SK-N-SH (cell line): ENCODE measurements at places on chromosomes 7 and 10. TPM values are rescaled to one million over a fixed set of nuclear protein-coding genes. Genes with fewer than 3 reads are reported as not detected.

AQP1 gene
- polyA plus RNA-seq: 1.7 and 2.4 TPM in 2 replicates

MKI67 gene
- polyA plus RNA-seq: 5.7 and 7.5 TPM in 2 replicates

LIPK gene
- polyA plus RNA-seq: not detected in 2 replicates

- peak; percentile 98 for DNase-seq
- no peaks in the 10 kb centered on the region for H3K36me3 ChIP-seq
- H3K27ac ChIP-seq: peak overlapping the region; percentile 56
- peaks cover 4% of the 10 kb centered on the region; the same call in 1 of the 2 replicates for H3K4me1 ChIP-seq
- no peaks in the 10 kb centered on the region for H3K27me3 ChIP-seq
Observed at GRCh38 chr7:76260171-76260703, 42.2 kb upstream of the HSPB1 start.

GRID1 gene
- 0.13 and 0.24 TPM in 2 replicates for polyA plus RNA-seq

DNA sequence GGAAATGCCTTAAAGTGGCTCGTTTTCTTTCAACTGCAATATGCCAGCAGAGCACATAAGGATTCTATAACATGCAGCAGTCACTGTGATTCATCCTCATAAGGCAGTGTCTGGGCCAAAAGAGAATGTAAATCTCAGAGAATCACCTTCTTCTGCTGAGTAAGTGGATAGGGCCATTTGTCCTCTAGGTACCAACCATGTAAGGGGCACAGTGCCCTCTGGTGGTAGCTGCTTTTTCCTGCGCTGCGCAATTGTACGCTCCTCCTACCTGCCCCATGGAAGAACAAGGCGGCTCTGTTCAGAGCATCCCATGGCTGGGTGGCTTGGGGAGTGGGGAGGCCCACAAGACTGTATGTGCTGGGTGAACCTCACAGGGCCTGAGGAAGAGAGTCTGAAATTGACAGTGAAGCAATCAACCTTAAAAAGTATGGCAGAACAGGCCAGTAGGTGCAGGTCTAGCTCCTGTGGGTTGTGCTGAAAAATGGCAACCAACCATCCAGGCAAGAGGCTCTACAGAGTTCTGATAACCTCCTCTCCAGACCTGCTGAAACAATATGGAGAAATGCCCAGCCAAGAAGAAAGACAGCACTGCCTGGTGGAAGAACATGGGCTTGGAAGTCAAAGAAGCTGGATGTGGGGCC lies 78.6 kb upstream of the C10orf90 start:
- no peaks in the 10 kb centered on the region for H3K4me1 ChIP-seq
- DNase-seq: peak; percentile 61
- no peaks in the 10 kb centered on the region for H3K36me3 ChIP-seq
- no peaks in the 10 kb centered on the region for H3K27me3 ChIP-seq

INSIG1 gene
- polyA plus RNA-seq: 6.4 and 6.6 TPM in 2 replicates

DNA sequence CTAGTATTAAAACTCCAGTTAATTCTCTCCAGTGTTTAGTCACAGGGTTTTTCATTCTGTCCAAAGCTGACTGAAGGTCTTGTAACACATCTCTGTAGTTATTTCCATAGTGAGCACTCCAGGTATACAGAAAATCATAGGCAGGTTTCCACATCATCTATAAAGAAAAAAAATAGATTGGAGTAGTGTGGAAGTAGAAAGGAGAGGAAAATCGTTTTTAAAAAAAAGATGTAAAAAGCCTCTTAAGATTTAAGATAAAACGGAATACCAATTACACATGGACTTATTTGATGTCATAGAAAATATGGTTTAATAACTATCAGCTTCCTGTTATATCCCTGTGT lies 76.2 kb downstream of the MACC1 start:
- H3K4me3 ChIP-seq: no peak overlapping the region
- H3K36me3 ChIP-seq: no peaks in the 10 kb centered on the region
- no peak overlapping the region for H3K27ac ChIP-seq

DNA sequence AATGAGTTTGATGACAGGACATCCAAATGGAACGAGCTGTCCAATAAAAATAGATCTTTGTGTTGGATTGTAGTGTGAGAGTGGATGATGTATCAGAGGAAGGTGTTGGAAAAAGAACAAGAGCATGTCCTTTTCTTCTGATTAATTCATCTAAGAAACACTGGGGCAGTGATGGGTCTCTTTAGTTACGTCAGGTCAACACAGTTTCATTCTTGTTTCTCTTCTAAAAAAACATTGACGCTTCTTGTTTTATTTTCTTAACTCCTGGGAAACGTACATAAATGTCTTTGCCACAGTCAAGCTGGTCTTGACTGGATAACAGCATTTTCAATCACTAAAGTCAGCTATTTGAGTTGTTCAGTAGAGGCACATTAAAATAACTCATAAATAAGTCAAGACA lies 67.0 kb downstream of the PPP1R9A start:
- H3K27me3 ChIP-seq: no peaks in the 10 kb centered on the region
- no peaks in the 10 kb centered on the region for H3K36me3 ChIP-seq
- no peaks in the 10 kb centered on the region; the same call in 1 of the 2 replicates for H3K4me1 ChIP-seq
- DNase-seq: no peak

- no peaks in the 10 kb centered on the region for H3K27me3 ChIP-seq
- H3K27ac ChIP-seq: no peak overlapping the region
- no peak overlapping the region for H3K4me3 ChIP-seq
- no peaks in the 10 kb centered on the region for H3K4me1 ChIP-seq
Observed at GRCh38 chr7:12909483-12909882, 222.1 kb downstream of the ARL4A start.

AKAP9 gene
- polyA plus RNA-seq: 13.1 and 16.7 TPM in 2 replicates

- no peaks in the 10 kb centered on the region for H3K36me3 ChIP-seq
- no peak overlapping the region for H3K27ac ChIP-seq
- no peak for DNase-seq
- no peaks in the 10 kb centered on the region for H3K4me1 ChIP-seq
Observed at GRCh38 chr7:32150039-32150438, 79.8 kb upstream of the PDE1C start.

GRCh38 chr10:11813177-11813576 lies 10.0 kb upstream of the PROSER2 start:
- no peak overlapping the region for H3K27ac ChIP-seq
- H3K27me3 ChIP-seq: no peaks in the 10 kb centered on the region
- DNase-seq: no peak
- H3K4me3 ChIP-seq: no peak overlapping the region

GRCh38 chr7:134327896-134328295 lies 11.2 kb upstream of the SLC35B4 start:
- peak; percentile 47 for DNase-seq
- no peak overlapping the region for H3K4me3 ChIP-seq
- peaks cover 7% of the 10 kb centered on the region for H3K4me1 ChIP-seq
- peaks cover 11% of the 10 kb centered on the region; the same call in 1 of the 2 replicates for H3K27me3 ChIP-seq

GRCh38 chr7:1229202-1229947 lies 3.3 kb upstream of the UNCX start:
- no peak overlapping the region for H3K27ac ChIP-seq
- no peak overlapping the region for H3K4me3 ChIP-seq
- peaks cover 88% of the 10 kb centered on the region for H3K27me3 ChIP-seq
- no peaks in the 10 kb centered on the region for H3K36me3 ChIP-seq
- peak; percentile 75 for DNase-seq
- H3K4me1 ChIP-seq: peaks cover 3% of the 10 kb centered on the region; the same call in 1 of the 2 replicates

GRCh38 chr7:141875453-141875852 lies 34.2 kb upstream of the PRSS37 start:
- H3K4me3 ChIP-seq: no peak overlapping the region
- H3K27ac ChIP-seq: no peak overlapping the region
- no peaks in the 10 kb centered on the region for H3K36me3 ChIP-seq

CNPY1 gene
- polyA plus RNA-seq: not detected in 2 replicates

PNLIP gene
- not detected in 2 replicates for polyA plus RNA-seq

GRCh38 chr7:6628045-6628444 lies 9.1 kb upstream of the ZNF316 start:
- no peak overlapping the region for H3K27ac ChIP-seq
- H3K27me3 ChIP-seq: no peaks in the 10 kb centered on the region
- DNase-seq: no peak
- H3K4me3 ChIP-seq: no peak overlapping the region
- peaks cover 8% of the 10 kb centered on the region; the same call in 1 of the 2 replicates for H3K4me1 ChIP-seq
- H3K36me3 ChIP-seq: no peaks in the 10 kb centered on the region

DNA sequence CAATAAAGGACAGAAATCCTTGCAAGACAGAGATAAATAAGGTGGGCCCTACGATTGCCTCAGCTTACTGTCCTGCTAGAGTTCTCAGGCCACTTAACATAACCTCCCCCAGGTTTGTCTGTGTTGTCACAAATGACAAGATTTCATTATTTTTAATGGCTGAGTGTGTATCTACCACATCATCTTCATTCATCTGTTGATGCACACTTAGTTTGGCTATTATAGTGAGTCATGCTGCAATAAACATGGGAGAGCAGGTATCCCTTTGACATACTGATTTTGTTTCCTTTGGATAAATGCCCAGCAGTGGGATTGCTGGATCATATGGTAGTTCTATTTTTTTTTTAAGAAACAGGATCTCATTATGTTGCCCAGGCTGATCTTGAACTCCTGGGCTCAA lies 60.6 kb downstream of the PRTFDC1 start:
- DNase-seq: peak; percentile 17
- no peaks in the 10 kb centered on the region for H3K27me3 ChIP-seq
- H3K4me1 ChIP-seq: peaks cover 23% of the 10 kb centered on the region
- peak overlapping the region; percentile 64 for H3K27ac ChIP-seq
- H3K36me3 ChIP-seq: no peaks in the 10 kb centered on the region

SEMA3D gene
- 30.1 and 48.7 TPM in 2 replicates for polyA plus RNA-seq

GRCh38 chr7:28408105-28408959 lies 4.0 kb upstream of the CREB5 start:
- DNase-seq: peak; percentile 31
- no peak overlapping the region for H3K4me3 ChIP-seq
- no peak overlapping the region for H3K27ac ChIP-seq

- H3K36me3 ChIP-seq: no peaks in the 10 kb centered on the region
- H3K27me3 ChIP-seq: peaks cover 15% of the 10 kb centered on the region
Observed at GRCh38 chr7:45148653-45148973, 9.0 kb upstream of the RAMP3 start.

GRCh38 chr7:17965603-17966002 lies 25.3 kb upstream of the SNX13 start:
- no peaks in the 10 kb centered on the region for H3K4me1 ChIP-seq
- no peak overlapping the region for H3K4me3 ChIP-seq
- DNase-seq: no peak
- H3K36me3 ChIP-seq: no peaks in the 10 kb centered on the region
- no peak overlapping the region for H3K27ac ChIP-seq

PROSER2 gene
- polyA plus RNA-seq: 0.86 and 0.95 TPM in 2 replicates

- H3K4me1 ChIP-seq: peaks cover 14% of the 10 kb centered on the region
- H3K36me3 ChIP-seq: no peaks in the 10 kb centered on the region
- H3K27me3 ChIP-seq: no peaks in the 10 kb centered on the region
- H3K4me3 ChIP-seq: no peak overlapping the region
Observed at GRCh38 chr10:114375047-114375446, 29.3 kb downstream of the AFAP1L2 start.

GRCh38 chr10:71597821-71598498 lies 121.6 kb downstream of the C10orf105 start:
- H3K4me3 ChIP-seq: no peak overlapping the region
- H3K27me3 ChIP-seq: no peaks in the 10 kb centered on the region; the same call in 1 of the 2 replicates
- no peaks in the 10 kb centered on the region for H3K4me1 ChIP-seq

KCP gene
- not detected in 2 replicates for polyA plus RNA-seq

PRSS37 gene
- not detected in 2 replicates for polyA plus RNA-seq

GRCh38 chr10:133475821-133476640 lies 22.3 kb downstream of the SCART1 start:
- peak; percentile 6 for DNase-seq
- H3K4me1 ChIP-seq: no peaks in the 10 kb centered on the region
- no peak overlapping the region for H3K4me3 ChIP-seq
- no peak overlapping the region for H3K27ac ChIP-seq
- peaks cover 9% of the 10 kb centered on the region; the same call in 1 of the 2 replicates for H3K27me3 ChIP-seq

RADIL gene
- 3.5 and 4.3 TPM in 2 replicates for polyA plus RNA-seq

DNA sequence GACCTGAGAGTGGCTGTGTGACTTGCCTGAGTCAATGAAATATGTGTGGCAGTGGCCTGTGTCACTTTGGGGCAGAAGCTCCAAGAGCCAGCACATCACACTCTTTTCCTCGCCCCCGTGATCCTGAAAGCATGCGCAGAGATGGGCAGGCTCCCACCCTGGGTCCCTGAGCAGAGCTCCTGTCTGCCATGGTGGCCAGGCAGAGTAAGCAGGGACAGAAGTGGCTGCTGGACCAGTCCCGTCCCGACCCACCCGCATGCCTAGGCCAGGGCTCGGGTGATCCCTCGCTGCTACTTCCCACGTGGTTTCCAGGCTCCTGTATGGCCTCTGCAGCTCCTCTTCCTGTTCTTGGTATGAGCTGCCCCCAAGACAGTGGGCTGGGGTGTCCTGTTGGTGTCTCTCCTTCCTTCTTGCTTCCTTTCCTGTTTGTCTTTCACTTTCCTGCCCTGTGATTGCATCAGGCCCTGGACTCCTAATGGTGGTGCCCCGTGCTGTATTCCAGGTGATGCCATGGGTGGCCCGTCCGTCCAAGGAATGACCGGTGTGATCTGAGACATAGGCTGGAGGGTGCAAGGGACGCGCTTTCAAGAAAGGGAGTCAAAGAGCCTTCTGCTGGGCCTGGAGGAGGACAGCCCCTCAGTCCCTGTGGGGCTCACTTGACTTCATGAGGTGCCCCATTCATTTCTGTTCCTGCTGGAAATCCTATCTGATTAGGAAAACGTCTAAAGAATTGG lies 71.4 kb upstream of the SHH start:
- DNase-seq: no peak
- no peak overlapping the region for H3K27ac ChIP-seq
- peaks cover 8% of the 10 kb centered on the region; the same call in 1 of the 2 replicates for H3K4me1 ChIP-seq
- no peak overlapping the region for H3K4me3 ChIP-seq

DNA sequence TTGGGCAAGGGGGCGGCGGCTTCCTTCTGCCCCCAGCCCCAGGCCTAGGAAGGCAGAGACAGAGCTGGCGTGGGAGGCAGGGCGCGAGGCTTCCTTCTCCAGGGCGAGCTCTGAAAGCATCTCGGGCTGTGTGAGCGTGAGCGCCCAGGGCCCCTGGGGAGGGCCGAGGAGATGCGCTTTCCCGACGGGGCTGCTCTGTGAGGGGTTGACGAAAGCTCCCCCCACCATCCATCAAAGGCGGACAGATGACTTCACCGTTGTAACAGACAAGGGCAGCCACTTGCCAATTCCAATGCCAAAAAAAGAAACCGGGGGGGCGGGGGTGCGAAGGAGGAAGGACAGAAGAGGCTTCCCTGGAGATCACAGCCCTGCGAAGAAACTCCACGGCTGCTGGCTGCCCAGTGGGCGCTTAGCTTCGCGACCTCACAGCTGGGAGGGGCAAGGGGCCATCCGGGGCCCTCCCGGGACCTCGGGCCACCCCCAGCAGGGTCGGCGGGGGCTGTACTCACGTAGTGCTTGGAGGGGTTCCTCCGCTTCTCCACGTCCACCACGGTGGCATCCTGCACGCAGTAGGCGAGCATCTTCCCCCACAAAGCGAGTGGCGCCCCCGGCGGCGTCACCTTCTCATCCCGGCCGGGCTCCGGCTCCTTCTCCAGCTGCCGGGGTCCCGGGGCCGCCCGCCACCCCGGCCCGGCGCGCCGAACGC lies 537 bp downstream of the SH3PXD2A start:
- peak; percentile 65 for DNase-seq
- H3K4me1 ChIP-seq: peaks cover 51% of the 10 kb centered on the region
- peak overlapping the region; percentile 82 for H3K4me3 ChIP-seq
- no peaks in the 10 kb centered on the region for H3K36me3 ChIP-seq

- H3K36me3 ChIP-seq: no peaks in the 10 kb centered on the region
- H3K4me1 ChIP-seq: no peaks in the 10 kb centered on the region
- H3K4me3 ChIP-seq: no peak overlapping the region
- no peak overlapping the region for H3K27ac ChIP-seq
- no peak for DNase-seq
Observed at GRCh38 chr10:20133669-20134189, 317.5 kb downstream of the PLXDC2 start.

- no peak overlapping the region for H3K4me3 ChIP-seq
- H3K4me1 ChIP-seq: no peaks in the 10 kb centered on the region
- no peak for DNase-seq
- no peaks in the 10 kb centered on the region for H3K36me3 ChIP-seq
- H3K27me3 ChIP-seq: peaks cover 33% of the 10 kb centered on the region
Observed at GRCh38 chr7:140239653-140239935, 62.8 kb upstream of the KDM7A start.

- no peak overlapping the region for H3K4me3 ChIP-seq
- H3K4me1 ChIP-seq: no peaks in the 10 kb centered on the region; the same call in 1 of the 2 replicates
- no peaks in the 10 kb centered on the region for H3K27me3 ChIP-seq
- no peak overlapping the region for H3K27ac ChIP-seq
- DNase-seq: no peak
Observed at GRCh38 chr7:85457911-85458310, 271.1 kb upstream of the SEMA3D start.
